ENCODE measurements at places on chromosomes 12 and 14.

DNA sequence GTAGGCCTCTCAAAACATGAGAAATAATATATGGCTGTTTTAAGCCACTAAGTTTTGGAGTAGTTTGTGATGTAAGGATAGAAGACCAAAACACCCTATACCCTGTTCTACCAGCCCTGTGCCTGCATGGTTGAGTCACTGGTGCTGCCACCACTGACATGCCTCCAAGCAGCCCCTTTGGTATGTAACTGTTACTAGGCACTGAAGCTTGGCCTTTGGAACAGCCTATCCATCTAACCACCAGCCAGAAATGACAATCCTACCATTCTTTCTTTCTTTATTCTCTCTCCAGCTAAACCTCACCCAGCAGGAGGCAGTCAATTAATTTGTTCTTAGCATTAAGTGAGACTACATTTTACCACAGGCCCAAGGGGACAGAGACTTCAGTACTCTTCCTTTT, 240.3 kb downstream of the MSRB3 start:
- no peak for DNase-seq

DNA sequence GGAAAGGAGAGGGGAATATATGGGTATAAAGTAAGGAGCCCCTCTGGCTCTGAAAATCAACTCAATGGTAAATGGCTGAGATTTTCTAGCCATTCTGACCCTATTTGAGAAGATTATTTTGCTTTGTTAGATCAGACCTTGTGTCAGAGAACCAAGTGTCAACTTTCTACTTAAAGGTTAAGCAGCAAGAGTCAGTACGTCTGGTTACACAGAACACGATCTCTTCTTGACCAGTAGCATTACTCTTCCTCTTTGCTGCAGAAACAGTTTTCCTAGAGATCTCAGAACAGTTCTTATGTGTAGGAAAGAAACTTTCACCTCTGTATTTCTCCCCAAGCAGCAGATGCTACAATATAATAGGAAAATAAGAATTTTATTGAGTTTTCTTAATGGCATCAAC, 47.4 kb upstream of the BTG1 start:
- DNase-seq: no peak

- no peak for DNase-seq
These were observed 30.0 kb downstream of the NOC4L start for GRCh38 chr12:132174015-132174838.

DNA sequence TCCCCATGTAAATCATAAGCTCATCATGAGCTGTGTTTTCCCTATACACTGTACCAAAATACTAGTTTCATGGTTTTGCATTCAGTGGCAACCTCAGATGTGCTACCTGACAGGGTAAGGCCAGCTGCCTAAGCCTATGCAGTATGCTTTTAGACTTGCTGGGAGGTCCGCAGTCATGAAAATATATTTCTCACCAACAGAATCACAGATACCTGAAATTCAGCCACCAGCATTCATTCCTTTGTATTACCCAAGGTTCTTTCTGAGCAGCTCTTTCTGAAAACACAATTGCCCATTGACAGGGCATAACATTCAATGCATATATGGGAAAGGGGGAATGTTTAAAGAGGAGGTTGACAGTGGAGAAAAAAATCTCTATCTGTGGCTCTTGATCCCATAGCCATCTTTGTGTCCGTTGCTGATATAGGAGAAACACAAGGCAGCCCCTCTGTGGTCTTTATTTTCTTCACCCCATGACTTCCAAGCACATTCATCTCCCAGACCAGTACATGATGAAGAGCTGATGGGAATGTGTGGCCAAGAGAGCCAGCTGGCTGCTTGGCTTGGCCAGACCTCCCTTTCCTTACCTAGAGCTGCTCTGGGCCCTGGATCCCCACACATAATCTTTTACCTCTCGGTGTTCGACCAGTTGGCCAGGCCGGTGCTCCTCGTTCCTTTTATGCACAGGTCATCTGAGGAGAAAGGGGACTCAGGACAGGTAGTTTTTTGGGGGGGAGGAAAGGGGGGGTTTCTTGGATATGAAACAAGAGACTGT, 162.9 kb downstream of the KCNA5 start:
- DNase-seq: no peak

GRCh38 chr12:120473807-120474615, 4.5 kb upstream of the SRSF9 start:
- no peak for DNase-seq

GRCh38 chr14:105154476-105154871, 14.1 kb downstream of the JAG2 start:
- DNase-seq: no peak

GRCh38 chr12:124041907-124042306, 68.9 kb downstream of the ZNF664 start:
- no peak for DNase-seq

DNA sequence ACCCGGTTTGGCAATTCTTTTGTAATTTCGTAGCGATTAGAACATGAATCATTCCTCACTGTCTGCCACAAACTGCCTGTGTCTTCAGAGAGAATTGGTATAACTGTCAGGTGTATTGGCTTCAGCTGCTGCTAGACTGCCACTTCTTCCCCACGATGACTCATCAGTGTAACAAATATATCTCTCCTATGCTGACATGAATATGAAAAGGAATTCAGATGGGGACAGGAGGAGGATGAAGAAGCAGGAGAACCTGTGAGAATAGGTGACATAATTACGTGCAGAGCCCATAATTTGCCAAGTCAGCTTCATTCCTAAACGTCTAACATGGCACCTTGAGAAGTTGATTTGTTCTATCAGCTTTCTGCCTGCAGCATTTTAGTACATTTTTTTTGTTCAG, 64.9 kb downstream of the FRMD6 start:
- no peak for DNase-seq

DNA sequence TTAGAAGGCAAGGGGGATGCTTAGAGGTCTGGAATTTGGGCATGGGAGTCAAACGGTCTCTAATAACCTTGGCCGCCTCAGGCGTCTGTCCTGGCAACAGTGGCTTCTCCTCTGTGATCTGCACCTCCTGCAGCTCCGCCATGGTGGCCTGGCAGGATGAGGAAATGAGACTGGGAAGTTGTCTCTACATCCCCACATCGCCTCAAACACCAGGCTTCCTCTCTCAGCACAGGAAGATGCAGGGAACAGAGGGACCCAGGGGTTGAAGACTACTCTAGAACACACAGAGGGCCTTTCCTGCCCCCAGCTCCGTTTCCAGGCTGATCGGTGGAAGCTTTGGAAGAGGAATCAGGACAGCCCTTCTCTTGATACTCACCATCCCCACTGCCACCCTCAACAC, 1.7 kb downstream of the NDRG2 start:
- no peak for DNase-seq

DNA sequence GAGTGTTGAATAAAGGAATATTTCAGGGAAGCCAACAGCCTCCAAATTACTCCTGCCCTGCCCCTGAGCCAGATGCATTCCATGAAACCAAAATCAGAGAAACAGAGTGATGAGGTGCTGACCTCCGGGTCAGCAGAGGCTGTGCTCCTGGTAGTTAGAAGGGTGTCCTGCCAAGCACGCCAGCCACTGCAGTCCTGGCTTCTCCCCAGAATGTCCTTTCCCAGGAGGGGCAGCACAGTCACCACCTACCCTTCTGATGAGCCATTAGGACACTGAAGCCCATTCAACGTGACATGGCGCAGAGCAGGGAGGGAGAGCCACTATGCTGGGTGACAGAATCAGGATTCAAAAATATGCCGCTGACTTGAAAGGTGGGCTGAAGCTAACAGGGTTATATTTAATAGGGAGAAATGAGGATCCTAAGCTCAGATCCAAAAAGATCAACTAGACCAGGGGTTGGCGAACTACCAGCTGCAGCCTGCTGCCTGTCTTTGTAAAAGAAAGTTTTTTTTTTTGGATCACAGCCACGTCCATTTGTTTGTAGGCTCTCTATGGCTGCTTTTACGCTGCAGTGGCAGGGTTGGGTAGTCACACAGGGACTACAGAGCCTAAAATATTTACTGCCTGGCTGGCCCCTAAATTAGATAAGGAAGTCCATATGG, 34.5 kb upstream of the PLEK2 start:
- no peak for DNase-seq

DNA sequence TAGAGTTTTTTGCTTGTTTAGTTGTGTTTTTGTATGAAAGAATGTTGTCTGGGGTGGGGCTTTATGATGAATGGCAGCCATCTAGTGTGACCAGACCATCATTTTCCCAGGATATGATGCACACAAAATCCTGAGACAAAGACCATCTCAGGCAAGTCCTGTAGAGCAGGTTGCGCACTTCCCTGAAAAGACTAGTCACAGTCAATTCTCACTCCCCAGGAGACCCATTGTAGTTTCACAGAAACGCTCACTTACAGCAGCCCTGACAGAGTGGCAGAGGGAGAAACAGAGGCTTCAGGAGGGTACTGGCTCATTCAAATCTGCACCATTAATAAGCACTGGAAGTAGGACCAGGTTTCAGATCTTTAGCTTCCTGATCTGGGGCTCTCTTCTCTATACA, 183.2 kb downstream of the TMEM117 start:
- no peak for DNase-seq

DNA sequence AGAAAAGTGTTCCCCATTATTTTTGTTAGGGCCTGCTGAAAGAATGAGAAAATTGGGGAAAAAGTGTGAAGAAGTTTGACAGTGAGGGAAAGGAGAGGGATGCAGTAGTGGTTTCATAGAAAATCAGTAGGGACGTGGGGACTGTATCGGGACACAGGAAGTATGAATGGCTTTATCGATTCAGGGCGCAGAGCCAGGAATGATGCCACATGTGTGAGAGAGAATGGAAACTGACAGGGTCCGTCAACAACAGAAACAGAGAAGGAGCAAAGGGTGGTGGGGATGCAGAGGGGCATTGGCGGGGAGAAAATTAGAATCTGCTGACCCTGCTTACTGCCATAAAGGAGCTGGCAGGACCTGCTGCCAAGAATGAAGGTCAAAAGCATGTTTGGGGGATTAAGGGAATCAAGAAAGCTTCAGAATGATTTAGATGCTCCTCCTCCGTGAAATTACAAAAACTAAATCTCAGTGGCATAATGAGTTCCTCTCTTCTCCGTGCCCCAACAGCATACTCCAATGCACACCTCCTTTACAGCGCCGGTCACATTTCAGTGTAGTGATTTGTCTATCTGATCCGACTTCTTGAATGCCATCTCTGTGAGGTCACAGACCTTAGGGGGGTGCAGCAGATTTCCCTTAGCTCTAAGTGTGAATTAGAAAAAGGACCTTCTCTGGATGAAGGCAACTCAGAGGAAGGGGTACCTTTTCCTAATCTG, 92.6 kb downstream of the EMP1 start:
- DNase-seq: no peak

GRCh38 chr12:12936983-12937491, 14.9 kb downstream of the GPRC5D start:
- DNase-seq: no peak

DNA sequence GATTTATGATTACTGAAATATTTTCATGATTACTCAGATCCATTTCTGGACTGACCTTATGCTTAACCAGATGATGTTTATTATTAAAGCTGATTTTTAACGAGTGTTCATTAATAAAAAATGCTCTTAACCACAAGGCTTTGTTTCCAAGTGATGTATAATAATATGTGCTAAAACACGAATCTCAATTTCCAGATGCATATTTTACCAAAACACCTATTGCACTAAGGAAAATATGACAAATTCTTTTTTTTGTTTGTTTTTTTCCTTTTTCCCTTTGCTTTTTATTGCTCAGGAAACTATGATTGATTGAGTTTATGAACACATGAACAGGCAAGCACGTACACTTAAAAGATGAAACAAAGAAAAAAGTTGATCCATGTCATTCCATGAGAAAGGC, 16.9 kb upstream of the DUSP6 start:
- DNase-seq: no peak

DNA sequence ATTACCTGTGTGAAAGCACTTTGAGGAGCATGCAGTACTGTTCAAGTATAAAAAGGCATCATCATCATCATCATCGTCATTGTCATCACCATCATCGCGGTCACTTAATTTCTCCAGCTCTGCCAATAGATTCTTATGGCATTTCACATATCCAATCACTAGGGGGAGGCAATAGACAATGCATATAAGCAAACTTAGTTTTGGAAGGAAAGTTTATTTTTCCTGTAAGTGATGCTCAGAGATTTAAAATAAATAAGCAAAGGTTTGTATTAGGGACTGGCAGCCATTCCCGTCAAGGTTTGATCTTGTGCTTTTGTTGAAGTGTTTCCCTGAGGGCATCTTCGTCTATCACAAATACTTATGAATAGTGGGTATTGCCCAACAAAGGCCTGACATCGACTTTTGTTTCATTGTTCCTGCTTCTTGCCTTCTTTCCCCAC, 127.4 kb downstream of the KTN1 start:
- DNase-seq: no peak

DNA sequence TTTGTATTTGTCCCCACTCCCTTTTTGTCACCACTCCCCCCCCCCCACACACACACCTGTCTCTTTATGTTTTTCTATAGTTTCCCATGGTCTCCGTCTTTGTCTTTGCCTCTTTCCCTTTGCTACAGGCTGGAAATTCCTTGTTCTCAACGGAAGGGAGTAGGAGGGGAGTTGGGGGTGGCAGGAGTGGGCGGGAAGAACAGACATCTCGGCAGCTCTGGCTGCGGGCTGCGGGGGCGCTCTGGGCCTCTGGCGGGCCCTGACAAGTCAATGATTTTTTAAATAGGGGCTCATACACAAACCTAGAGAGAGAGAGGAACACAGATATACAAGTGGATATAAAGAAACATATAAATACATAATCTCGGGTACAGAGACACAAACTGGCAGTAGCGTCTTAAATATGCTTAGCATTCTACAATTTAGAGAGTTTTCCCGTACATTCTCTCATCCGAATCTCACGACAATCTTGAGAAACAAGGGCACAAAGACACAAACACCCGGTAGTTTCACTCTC, 2.4 kb upstream of the NAB2 start:
- no peak for DNase-seq

GRCh38 chr14:88562532-88562830, 356 bp upstream of the ZC3H14 start:
- DNase-seq: no peak

GRCh38 chr14:34065690-34066391, 115.0 kb upstream of the EGLN3 start:
- no peak for DNase-seq

GRCh38 chr12:90543841-90544240, 411.1 kb downstream of the CCER1 start:
- no peak for DNase-seq

- no peak for DNase-seq
These were observed 136.5 kb upstream of the CPSF6 start for GRCh38 chr12:69102856-69103255.

- no peak for DNase-seq
These were observed 636 bp downstream of the GOLGA3 start for GRCh38 chr12:132827763-132828703.

DNA sequence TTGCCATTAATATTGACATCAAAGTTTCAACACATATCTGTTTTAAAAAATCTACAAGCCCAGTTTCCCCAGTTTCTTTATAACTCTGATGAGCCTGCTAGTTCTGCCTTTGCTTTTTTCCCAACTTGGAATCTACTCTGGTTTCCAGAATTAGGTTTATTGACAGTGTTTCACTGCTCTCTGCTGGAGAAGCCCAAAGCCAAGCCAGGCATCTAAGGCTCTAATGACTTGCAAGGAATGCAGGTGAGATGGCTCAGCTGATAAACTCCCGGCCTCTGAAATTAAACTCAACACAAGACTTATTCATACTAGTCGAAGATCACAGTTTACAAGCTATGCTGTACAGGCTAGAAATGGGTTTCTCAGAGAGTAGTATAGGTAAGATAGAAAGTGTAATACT, 54.3 kb downstream of the HMGA2 start:
- DNase-seq: no peak

Data from activated T-helper 1 cell treated with anti-CD3 and anti-CD28 coated beads, Interleukin-2, amount 50 U/mL, for 16 hours (primary cell).